Stimulated activated CD8-positive, alpha-beta memory T cell treated with anti-CD3 and anti-CD28 coated beads, Interleukin-7, amount 100 ng/mL, for 1 hour (primary cell): ENCODE measurements at places on chromosomes 12 and 14.

DNA sequence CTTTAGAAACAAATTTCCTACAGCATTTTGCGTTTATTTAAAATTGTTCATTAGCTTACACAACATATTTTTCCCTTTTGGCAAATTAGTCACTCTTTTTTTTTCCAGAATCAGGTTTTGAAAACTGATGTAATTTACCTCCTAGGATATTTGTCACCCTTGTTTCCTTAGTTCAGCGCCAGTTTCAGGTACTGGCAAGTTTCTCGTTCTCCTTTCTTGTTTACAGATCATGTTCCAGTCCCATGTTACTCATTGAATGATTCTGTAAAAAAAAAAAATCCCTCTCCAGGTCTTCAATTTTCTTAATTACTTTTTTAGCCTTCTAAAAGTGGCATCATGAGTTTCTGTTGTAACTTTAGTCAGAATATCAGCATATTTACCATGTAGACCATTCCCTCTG lies 2.7 kb downstream of the PPP4R4 start:
- no peak for DNase-seq

- DNase-seq: no peak
These were observed 341.7 kb upstream of the KITLG start for GRCh38 chr12:88921890-88922532.

DNA sequence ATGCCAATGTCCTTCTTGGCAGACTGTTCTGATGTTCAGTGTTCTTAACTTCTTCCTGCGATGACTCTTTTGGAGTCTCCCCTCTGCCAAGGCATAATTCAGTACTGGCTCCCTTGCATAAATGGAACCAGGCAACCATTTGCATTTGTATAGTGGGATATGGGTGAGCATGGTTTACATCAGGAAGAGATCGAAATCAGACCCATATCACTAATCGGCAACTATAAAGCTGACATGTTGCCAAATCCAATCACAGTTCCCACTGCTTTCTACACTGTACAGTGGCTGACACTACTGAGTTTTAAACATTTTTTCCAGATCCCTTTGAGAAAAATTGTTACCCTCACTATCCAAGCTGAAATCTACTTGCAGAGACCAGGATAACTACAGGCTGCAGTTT lies 83.8 kb downstream of the KITLG start:
- no peak for DNase-seq

- DNase-seq: no peak
These were observed 139.7 kb downstream of the EMP1 start for GRCh38 chr12:13336216-13336615.

DNA sequence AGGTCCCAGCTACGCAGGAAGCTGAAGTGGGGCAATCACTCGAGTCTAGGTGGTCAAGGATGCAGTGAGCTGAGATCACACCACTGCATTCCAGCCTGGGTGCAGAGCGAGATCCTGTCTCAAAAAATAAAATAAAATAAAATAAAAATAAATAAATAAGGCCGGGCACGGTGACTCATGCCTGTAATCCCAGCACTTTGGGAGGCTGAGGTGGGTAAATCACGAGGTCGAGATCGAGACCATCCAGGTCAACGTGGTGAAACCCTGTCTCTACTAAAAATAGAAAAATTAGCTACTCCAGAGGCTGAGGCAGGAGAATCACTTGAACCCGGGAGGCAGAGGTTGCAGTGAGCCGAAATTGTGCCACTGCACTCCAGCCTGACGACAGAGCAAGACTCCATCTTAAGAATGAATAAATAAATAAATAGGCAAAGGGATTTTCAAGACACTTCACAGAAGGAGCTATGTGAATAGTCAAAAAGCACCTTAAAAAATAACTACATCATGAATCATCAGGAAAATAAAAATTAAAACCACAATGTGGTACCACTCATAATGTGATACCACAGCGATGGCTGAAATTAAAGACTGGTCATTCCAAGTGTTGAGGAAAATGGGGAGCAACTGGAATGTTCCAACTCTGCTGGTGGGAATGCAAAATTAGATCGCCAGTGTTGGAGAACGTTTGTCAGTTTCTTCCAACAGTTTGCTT lies 92.9 kb upstream of the TBX3 start:
- no peak for DNase-seq

DNA sequence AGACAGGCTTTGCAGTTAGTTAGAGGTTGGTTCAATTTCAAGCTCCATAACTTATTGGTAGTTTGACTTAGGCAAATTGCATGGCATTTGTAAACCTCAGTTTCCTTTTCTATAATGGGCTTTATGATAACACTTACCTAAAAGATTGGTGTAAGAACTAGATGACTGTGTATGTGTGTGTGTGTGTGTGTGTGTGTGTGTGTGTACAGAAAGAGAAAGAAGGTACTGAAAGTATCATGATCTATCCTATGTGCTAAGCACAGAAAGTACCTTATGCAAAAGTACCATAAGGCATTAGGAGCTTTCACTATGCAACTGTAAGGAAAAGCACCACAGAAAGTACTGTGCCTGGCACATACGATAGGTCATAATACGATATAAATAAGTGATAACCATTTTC lies 304.3 kb upstream of the KITLG start:
- no peak for DNase-seq

- no peak for DNase-seq
These were observed 61.4 kb downstream of the SLC16A7 start for GRCh38 chr12:59657266-59657665.

DNA sequence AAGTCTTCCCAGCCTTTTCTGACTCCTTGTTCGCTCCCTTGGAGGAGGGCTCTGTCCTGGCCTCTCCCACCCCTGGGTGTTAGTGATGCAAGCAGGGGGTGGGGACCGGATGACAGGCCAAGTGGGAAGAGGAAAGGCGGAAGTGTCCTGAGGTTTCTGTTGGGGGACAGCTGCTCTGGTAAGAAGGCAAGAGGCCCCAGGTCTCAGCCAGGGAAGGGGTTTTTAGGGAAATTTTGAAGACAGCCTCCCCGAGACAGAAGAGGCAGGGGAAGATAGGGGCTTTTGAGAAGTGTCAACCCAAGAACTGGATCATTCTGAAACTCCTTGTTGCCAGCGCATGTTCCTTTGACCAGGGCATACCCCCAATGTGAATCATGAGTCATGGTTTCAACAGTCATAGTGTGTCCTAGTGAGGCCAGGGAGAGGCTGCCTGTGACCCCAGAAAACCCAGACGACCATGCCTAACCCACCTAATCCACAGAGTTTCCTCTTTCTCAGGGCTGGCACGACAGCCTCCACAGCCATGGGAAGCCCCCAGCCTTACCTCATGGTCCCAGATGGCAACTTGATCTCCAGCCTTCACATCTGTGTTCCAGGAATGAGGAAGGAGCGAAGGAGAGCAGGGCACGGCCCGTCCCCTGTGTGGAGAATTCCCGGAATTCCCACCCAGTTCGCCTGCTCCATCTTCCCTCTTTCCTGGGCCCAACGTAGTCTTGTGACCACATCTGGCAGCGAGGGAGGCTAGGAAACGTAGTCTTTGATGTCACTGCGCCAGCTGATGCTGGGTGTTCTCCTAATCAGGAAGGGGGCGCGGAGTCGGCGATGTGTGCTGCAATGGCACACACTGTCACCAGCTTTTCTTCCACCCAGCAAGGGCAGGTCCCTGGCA lies 4.9 kb upstream of the GPR132 start:
- DNase-seq: no peak

DNA sequence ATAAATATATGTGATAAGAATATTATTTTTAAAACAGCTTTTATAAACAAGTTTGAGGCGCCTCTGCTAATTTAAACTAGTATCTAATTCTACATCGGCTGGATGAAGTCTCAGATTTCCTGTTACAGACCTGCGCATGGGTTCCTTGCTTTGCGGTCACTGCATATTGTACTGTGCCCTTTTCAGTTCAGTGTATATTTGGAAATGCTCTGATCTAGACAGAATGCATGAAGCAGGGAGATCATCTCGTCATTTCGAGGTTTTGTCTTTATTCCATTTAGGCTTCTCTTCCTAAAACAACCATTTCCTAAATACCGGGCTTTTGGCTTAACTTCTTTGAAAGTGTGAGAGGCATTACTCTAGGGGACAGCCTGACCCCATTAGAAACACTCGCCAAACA lies 25.6 kb downstream of the CRACR2A start:
- no peak for DNase-seq

DNA sequence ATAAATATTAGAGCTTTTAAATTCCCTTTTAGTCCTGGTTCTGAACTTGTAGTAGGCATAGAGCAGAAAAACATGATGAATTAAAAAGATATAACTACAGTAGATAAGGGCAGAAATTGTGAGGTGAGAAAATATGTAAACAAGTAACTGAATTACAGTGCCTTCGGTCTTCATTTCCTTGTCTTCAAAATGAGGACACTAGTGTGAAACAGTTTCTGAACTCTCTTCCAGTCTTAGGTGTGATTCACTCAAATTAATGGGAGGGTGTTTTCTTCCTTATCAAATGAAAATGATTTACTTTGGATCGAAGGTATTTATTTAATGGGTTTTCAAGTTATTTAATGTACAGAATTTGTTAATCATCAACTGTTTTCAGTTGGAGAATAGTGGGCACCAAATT lies 1.5 kb downstream of the FGD4 start:
- no peak for DNase-seq

DNA sequence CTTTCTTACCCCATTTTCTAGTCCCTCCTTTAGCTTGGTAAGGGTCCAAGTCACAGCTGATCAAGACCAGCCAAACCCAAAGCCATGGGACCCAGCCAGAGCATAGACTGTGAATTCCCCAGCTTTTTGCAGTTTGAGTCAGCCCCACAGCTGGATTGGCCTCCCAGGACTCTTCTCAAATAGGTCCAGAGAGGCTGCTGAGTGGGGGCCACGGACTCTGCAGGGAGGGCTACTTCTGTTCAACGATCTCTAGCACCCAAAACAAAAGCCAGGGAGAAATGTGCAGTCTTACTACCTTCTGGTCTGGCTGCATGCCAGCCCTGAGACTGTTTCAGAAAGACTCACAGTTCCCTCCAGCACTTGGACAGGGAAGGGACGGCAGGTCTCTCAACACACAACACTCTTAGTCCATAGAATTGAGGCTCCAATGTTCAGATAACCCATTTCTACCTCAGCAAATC lies 1.6 kb downstream of the VDR start:
- no peak for DNase-seq

GRCh38 chr12:63802012-63802608 lies 22.4 kb downstream of the RXYLT1 start:
- no peak for DNase-seq

DNA sequence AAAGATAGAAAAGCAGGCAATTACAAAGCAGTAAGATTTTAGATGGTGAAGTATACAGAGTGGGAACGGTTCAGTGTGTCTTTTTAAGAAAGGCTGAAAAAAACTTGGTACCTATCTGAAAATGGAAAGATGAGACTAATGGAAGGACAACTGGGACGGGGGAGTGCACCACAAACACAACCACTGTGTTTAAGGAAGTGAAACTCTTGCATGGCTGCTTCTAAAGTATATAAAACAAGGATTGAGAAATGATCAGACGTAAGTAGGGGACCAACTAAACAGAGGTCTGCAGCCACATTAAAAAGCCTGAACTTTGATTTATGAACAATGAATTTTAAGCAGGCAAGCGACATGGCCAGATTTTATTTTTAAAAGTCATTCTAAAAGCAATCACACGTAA lies 328.6 kb downstream of the MDGA2 start:
- DNase-seq: no peak

DNA sequence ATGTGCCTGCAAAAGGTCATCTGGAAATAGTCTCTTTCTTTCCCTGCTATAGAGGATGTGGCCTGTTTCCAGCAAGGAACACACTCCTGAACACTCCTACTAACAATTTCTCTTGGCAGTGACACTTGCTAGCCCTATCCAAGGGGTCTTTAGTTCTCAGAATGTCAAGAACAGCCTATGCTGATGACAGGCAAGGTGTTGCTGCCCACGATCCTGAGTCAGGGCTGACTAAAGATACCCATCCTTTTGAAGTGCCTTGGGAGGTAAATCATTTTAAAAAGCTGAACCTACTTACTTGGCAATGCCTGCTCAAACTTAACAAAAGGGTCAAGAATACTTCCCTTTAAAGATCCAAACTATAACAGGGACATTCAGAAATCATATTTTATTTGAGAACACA lies 1146.4 kb downstream of the VRK1 start:
- no peak for DNase-seq

GRCh38 chr12:20474443-20474842 lies 106.1 kb downstream of the PDE3A start:
- DNase-seq: no peak

GRCh38 chr12:54027442-54027786 lies 826 bp upstream of the HOXC6 start:
- no peak for DNase-seq

DNA sequence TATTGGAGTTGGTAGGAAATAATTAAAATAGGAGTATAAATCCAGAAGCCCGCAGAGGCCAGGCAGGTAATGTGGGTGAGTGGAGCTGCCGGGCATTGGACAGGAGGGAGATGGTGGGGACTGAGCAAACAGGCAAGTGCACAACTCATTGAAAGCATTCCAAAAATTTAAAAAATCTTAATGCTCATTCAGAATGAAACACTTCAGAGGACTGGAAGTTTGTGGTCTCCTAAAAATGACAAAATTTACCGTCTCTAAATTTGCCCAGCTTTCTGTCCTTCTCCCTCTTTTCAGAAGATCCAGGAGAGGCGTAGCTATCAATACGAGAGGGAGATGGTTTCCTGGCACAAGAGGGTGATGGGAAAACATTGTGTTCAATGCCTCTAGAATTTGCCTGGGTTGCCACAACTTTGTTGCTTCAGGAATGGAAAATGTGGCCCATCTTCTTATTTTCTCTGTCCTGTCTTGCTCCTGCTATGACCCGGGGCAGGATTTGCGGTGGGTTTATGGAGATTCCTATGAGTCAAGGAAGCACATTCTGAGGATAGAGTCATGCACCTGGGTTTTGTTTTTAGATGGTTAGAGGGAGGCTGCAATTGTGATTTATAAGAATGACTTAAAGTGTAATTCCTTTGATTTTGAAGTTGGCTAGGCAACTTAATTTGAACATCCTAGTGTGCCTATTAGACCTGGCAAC lies 72.2 kb downstream of the BORCS5 start:
- no peak for DNase-seq

- no peak for DNase-seq
These were observed 68.8 kb downstream of the TMTC1 start for GRCh38 chr12:29714966-29715365.

- no peak for DNase-seq
These were observed 1.4 kb downstream of the MAP3K9 start for GRCh38 chr14:70807898-70808415.

- DNase-seq: no peak
These were observed 136.5 kb upstream of the CRY1 start for GRCh38 chr12:107229827-107230226.

GRCh38 chr14:96635850-96636249 lies 133.7 kb downstream of the PAPOLA start:
- no peak for DNase-seq

GRCh38 chr12:27463511-27464219 lies 17.1 kb downstream of the SMCO2 start:
- DNase-seq: no peak
